CD8-positive, alpha-beta memory T cell (primary cell): ENCODE measurements at places on chromosomes 5 and 9.
A peak's percentile ranks its signal among the peaks of the same experiment; 100 is the strongest.

GRCh38 chr5:146205499-146206202 lies 2.2 kb downstream of the RBM27 start:
- no peak for DNase-seq
- H3K27ac ChIP-seq, result peak overlapping the region; percentile 21
- H3K4me3 ChIP-seq, result peak overlapping the region; percentile 22
- H3K36me3 ChIP-seq, result no peaks in the 10 kb centered on the region
- no peaks in the 10 kb centered on the region for H3K27me3 ChIP-seq
- peaks cover 38% of the 10 kb centered on the region for H3K4me1 ChIP-seq

- no peaks in the 10 kb centered on the region for H3K4me1 ChIP-seq
- H3K27me3 ChIP-seq, result no peaks in the 10 kb centered on the region
- no peak overlapping the region for H3K27ac ChIP-seq
- H3K4me3 ChIP-seq, result no peak overlapping the region
- H3K36me3 ChIP-seq, result no peaks in the 10 kb centered on the region
- no peak for DNase-seq
Observed at GRCh38 chr5:149641000-149641576, 59.8 kb downstream of the ARHGEF37 start.

DNA sequence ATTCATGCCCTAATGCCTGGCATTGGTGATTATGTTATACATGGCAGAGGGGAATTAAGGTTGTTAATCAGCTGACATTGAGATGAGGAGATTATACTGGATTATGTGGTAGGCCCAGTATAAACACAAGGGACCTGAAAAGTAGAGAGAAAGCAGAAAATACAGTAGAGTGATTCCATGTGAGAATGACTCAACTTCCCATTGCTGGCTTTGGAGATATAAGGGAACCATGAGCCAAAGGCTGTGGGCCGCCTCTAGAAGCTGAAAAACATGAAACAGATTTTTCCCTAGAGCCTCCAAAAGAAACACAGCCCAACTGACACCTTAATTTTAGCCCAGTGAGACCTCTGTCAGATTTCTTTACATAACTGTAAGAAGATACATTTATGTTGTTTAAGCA lies 65.0 kb upstream of the CTXN3 start:
- H3K4me3 ChIP-seq, result no peak overlapping the region
- H3K27me3 ChIP-seq, result no peaks in the 10 kb centered on the region
- no peak overlapping the region for H3K27ac ChIP-seq
- no peak for DNase-seq
- no peaks in the 10 kb centered on the region for H3K4me1 ChIP-seq

DNA sequence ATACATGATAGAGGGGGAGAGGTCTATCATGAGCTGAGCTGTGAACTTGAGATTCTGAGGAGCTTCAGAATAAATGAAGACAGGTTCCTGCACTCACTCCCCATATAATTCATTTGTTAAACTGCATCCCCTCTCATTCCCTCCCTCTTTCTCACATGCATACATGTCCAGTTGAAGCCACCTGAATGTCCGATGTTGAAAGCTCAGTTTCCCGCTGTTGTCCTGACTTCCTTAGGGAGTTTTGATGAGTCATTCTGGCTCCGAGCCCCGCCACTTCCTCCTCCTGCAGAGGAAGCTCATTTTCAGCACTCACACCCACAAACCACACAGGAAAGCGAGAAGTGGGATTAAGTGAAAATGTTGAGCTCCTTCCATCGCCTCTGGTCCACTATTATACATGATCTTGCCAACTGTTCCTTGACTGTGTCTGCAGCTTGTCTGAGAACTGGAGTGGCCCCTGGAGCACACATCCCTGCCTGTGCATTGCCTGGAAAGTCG lies 121.2 kb downstream of the CEMIP2 start:
- no peaks in the 10 kb centered on the region for H3K36me3 ChIP-seq
- DNase-seq, result no peak
- H3K4me3 ChIP-seq, result peak overlapping the region; percentile 39
- no peak overlapping the region for H3K27ac ChIP-seq

- H3K4me3 ChIP-seq, result no peak overlapping the region
- no peaks in the 10 kb centered on the region for H3K36me3 ChIP-seq
- no peaks in the 10 kb centered on the region for H3K4me1 ChIP-seq
- no peaks in the 10 kb centered on the region for H3K27me3 ChIP-seq
- no peak overlapping the region for H3K27ac ChIP-seq
Observed at GRCh38 chr9:91273853-91274552, 87.7 kb downstream of the AUH start.

DNA sequence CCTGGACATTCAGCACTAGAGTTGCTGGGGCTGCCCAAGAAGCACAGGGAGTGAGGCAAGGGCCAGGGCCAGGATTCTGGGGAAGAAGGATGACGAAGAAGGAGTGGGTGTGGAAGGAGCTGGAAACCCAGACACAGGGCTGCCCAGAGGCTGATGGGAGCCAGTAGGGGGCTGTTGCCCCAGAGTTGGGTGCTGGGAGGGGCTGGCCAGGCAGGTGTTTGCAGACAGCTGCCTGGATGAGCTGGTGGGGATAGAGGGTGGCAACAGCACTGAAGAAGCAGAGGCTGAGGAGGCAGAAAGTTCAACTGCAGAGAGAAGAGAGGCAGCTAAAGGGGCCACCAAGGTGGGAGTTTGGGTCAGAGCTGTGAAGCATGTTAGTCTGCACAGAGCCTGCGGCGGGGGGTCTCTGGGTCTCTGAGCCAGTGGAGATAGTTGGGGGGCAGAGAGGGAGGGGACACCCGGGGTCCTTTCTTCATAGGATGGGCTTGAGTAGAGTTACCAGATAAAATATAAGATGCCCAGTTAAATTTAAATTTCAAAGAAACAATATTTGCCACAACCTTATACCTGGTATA lies 2.5 kb upstream of the AQP7 start:
- H3K27ac ChIP-seq, result no peak overlapping the region
- no peaks in the 10 kb centered on the region for H3K36me3 ChIP-seq
- H3K4me1 ChIP-seq, result no peaks in the 10 kb centered on the region
- DNase-seq, result no peak
- H3K4me3 ChIP-seq, result no peak overlapping the region

DNA sequence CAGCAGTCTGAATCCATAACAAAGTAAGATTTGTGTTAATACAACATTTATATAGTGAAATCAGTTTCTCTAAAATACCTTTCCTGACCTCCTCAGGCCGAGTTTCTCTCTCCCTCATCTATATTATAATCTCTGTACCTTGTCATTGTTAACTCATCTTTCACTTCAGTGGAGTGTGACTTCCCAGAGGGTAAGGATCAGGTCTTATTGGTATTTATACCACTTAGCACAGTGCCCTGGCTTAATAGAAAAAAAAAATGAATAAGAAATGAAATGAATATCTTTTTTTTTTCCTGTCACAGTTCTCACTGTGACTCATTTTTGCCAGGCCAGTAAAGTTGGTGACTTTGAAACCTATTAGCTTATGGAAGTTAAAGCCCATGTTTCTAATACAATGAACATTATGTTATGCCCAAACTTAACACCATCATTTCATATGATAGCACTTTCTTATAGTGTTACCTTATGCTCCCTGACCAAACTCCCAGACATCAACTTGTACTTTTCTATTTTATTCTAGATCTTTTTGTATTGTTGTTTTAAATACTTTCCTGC lies 90.1 kb downstream of the NR3C1 start:
- H3K4me3 ChIP-seq, result no peak overlapping the region
- H3K36me3 ChIP-seq, result peaks cover 38% of the 10 kb centered on the region
- no peak for DNase-seq
- H3K27ac ChIP-seq, result no peak overlapping the region
- H3K4me1 ChIP-seq, result peaks cover 7% of the 10 kb centered on the region

DNA sequence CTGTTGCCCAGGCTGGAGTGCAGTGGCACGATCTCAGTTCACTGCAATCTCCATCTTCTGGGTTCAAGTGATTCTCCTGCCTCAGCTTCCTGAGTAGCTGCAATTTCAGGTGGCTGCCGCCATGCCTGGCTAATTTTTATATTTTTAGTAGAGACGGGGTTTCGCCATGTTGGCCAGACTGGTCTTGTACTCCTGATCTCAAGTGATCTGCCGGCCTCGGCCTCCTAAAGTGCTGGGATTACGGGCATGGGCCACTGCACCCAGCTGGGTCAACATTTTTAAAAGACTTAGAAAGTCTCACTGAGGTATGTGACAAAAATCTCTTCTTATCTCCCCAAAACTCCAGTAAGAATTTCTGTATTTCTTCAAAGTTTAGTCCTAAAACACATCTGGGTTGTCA lies 211.6 kb downstream of the CTNND2 start:
- H3K36me3 ChIP-seq, result no peaks in the 10 kb centered on the region
- DNase-seq, result no peak
- no peaks in the 10 kb centered on the region for H3K27me3 ChIP-seq
- H3K4me3 ChIP-seq, result no peak overlapping the region
- no peak overlapping the region for H3K27ac ChIP-seq

DNA sequence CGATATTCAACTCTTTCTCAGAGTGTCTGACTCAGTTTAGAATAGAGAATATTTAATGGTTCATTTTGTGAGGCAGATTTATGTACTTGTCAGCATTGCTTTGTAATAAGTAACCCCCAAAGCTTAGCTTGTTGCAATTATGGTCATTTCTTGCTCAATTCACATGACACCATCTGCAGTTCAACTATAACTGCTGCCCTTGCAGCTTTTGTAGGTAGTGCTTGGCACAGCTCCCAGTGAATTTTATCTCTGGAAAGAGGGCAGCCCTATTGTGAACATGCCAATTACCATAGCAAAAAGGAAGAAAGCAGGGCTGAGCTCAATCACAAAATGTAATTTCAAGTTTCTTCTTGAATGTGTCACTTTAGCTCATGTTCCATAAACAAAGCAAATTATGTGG lies 1587.7 kb upstream of the ACO1 start:
- H3K27me3 ChIP-seq, result no peaks in the 10 kb centered on the region
- H3K36me3 ChIP-seq, result no peaks in the 10 kb centered on the region

GRCh38 chr9:134434894-134435506 lies 108.7 kb downstream of the RXRA start:
- no peaks in the 10 kb centered on the region for H3K4me1 ChIP-seq
- H3K27me3 ChIP-seq, result no peaks in the 10 kb centered on the region
- no peak for DNase-seq

GRCh38 chr5:171840066-171840465 lies 54.4 kb downstream of the SMIM23 start:
- H3K27ac ChIP-seq, result no peak overlapping the region
- no peaks in the 10 kb centered on the region for H3K27me3 ChIP-seq
- no peaks in the 10 kb centered on the region for H3K4me1 ChIP-seq
- DNase-seq, result no peak
- no peaks in the 10 kb centered on the region for H3K36me3 ChIP-seq

DNA sequence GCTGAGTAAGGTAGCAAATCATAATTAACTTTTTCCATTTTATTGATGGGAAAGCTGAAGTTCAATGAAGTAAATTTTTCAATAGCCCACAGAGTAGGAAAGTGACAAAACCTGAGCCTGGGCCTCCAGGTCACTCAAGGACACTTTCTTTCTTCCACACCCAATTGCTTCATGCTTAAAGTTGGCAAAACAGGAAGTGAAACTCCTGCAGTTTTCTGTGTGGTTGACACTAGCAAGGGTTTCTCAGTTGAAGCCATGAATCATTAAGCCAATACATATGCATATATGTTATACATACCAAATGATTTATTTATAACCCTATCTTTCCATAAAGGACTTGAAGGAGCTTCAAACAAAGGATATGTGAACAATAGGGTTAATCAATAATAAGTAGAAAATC lies 13.9 kb downstream of the TLR4 start:
- H3K4me3 ChIP-seq, result no peak overlapping the region
- no peaks in the 10 kb centered on the region for H3K36me3 ChIP-seq
- no peak for DNase-seq
- no peaks in the 10 kb centered on the region for H3K27me3 ChIP-seq

GRCh38 chr5:131795879-131796792 lies 681 bp downstream of the FNIP1 start:
- DNase-seq, result no peak
- H3K27ac ChIP-seq, result peak overlapping the region; percentile 96
- H3K27me3 ChIP-seq, result no peaks in the 10 kb centered on the region
- peaks cover 21% of the 10 kb centered on the region for H3K4me1 ChIP-seq

DNA sequence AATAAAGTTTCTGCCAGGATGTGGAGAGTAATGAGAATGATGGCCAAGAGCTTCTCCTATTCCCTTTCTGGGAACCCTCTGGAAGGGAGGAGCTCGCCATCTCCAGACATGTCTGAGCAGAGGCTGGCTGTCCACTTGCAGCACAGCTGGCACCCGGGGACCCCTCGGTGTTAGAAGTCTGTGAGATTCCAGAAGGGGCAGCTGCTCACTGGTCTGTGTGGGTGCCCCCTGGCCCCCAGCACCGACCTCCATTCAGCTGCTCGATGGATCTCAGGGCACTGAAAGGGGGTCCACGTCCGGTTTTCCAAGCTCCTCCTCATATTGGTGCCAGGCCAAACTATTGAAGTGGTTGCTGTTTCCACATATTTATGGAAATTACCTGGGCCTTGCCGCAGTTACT lies 3.6 kb upstream of the FAM163B start:
- H3K4me1 ChIP-seq, result no peaks in the 10 kb centered on the region
- no peak overlapping the region for H3K27ac ChIP-seq
- DNase-seq, result no peak
- peaks cover 10% of the 10 kb centered on the region for H3K27me3 ChIP-seq
- no peaks in the 10 kb centered on the region for H3K36me3 ChIP-seq
- no peak overlapping the region for H3K4me3 ChIP-seq

GRCh38 chr5:109529520-109529919 lies 119.7 kb upstream of the PJA2 start:
- DNase-seq, result no peak
- H3K4me1 ChIP-seq, result no peaks in the 10 kb centered on the region
- H3K36me3 ChIP-seq, result no peaks in the 10 kb centered on the region
